ENCODE measurements at places on chromosomes 2 and 18.

DNA sequence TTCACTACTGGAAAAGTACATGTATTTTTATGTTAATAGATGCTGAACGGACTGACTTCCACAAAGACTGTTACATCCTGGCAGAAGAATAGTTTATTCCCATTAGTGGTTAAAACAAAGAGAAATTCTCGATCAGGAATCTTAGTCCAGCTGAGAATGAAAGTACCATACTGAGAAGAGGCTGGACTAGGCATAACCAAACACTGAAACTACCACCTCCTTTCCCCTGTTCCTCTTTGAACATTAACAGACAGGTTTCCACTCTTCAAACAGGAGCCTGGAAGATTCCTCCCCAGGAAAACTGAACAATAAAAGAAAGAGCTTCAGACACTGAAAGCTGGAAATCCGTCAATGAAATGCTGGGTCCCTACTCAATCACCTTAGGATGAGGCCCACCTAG lies 25.8 kb downstream of the LDAH start:
- DNase-seq, result no peak

DNA sequence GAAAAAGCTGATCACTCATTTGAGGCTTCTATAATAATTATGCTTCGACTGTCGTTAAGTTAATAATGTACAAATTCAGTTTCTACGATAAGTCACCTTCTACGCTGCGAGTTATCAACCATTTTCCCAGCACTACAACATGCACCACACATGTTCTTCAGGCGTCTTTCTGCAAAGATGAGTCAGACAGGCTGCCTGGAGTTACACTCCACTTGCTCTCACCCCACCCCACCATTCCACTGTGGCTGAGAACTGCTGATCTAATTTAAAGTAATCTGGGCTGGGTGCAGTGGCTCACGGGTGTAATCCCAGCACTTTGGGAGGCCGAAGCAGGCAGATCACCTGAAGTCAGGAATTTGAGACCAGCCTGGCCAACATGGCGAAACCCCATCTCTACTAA lies 218.6 kb downstream of the DYM start:
- DNase-seq, result no peak

- DNase-seq, result no peak
Measured at GRCh38 chr2:205197468-205198139, 484.7 kb upstream of the NRP2 start.

GRCh38 chr18:56267334-56267733 lies 371.1 kb downstream of the TXNL1 start:
- no peak for DNase-seq

DNA sequence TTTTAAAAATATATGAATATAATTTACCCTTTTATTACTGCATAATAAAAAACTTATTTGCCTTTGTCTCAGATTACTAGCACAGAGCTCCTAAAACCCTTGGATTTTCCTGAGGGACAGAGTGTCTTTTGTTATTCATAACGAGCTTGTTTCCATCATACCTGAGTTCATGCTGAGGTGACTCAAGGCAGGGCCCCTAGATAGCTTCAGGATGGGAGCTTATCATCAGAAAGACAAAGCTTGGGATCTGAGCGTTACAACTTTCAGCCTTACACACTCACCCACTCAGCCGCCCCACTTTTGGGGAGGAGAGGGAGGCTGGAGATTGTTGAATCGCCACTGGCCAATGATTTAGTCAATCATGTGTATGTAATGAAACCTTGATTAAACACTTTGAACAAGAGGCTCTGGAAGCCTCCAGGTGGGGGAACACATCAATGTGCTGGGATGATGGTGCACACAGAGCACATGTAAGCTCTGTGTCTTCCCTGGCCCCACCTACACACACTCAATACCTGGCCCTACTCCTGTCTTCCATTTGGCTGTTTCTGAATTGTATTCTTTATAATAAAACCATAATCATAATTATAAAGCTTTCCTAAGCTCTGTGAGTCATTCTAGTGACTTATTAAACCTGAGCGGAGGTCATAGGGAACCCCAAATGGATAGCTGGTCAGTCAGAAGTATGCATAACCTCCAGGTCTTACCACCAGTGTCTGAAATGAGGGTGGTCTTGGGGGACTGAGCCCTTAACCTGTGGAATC lies 28.5 kb upstream of the DNAH7 start:
- DNase-seq, result no peak

DNA sequence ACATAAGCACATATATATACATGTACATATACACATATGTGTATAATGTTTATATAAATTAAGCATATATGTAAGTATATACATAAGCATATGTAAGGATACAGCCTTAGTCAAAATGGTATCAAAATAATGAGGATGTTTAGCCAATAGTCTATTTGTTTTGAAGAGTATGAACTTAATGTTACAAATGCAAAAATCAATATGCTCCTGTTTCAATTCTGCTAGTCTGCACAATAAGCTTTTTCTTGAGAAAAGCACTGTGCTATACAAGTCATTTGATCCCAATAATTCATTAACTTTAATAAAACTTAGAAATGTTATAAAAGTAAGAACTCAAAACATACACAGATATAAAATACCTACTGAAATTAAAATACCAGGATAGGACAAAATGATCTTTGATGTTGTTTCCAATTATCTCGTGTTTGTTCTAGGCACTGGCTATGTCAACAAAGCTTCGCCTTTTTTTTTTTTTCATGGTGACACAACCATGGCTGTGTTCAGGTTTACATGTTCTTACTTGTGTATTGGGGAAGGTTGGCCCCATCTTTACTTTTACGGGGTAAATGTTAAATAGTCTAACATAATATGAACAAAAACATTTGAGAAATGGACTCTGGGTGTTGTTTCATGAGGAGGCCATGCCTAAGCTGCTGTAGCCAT lies 271.1 kb upstream of the CDH19 start:
- no peak for DNase-seq

Data from NB4 (cell line).